ENCODE measurements at places on chromosomes 6 and 20.

- no peak for DNase-seq
Measured at GRCh38 chr20:18856873-18857272, 43.3 kb downstream of the SCP2D1 start.

GRCh38 chr6:44285552-44286284 lies 15.5 kb downstream of the TMEM151B start:
- DNase-seq: no peak

DNA sequence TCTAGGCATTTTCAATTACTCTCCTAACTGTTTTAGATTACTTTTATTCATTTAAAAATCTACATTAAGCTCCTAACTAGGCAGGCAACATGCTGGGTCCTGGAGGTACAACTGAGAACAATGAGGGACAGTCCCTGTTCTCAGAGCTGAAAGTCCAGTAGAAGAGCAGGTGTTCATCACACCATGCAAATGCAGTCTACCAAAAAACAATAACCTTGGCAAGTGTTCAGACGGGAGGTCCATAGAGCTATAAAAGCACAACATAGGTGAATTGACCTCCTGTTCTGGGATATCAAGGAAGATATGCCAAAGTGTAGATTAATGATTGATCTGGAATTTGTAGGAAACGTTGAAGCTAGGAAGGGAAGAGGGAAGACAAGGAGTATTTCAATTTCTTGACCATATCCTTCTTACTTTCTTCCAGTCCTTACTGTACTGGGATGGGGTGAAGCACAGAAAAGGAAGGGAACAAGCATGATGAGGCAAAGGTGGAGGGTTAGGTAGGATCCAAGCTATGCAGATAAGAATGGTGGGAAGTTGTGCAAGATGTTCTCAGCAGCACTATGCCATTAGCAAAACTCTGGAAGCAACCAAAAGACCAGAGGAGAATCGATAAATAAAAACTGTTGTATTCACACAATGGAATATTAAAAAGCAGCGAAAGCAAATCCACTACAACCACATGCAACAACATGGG lies 485.7 kb upstream of the JARID2 start:
- no peak for DNase-seq

DNA sequence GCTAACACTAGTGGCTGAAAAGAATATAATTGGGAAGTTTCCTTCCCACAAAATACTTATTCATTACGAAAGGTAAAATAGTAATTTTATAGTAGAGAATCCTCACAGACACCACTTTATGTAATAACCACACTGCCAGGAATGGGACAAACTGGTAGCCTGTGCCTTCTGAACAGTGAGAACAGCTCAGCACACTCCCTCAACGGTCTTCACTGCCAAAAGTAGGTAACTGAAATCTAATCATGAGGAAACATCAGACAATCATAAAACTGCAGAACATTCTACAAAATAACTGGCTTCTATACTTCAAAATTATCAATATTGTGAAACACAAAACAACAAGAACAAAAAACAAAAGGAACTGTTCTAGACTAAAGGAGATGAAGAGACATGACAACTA lies 44.1 kb downstream of the NUP153 start:
- no peak for DNase-seq

GRCh38 chr6:14142511-14143223 lies 25.1 kb downstream of the CD83 start:
- DNase-seq: no peak

All from fibroblast of the conjunctiva (primary cell).